NAMALWA (cell line): ENCODE measurements at places on chromosomes 7 and 10.

GRCh38 chr10:37680243-37680683 is 177.1 kb downstream of the ZNF248 start:
- no peak for DNase-seq

DNA sequence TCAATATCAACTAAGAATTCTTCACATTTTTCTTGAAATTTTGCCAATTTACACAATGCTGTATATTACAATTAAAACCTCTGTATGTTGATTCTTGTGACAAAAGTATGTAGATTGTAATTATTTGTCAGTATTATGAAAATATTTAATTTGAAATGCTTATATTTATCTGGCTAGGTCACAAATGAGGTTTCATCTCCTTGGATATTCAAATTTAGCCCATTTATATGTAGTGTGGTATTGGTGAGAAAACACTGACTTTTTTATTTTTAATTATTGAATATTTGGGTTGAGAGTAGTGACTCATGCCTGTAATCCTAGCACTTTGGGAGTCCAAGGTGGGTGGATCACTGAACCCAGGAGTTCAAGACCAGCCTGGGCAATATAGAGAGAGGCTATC is 2.9 kb upstream of the RARRES2 start:
- DNase-seq: no peak

DNA sequence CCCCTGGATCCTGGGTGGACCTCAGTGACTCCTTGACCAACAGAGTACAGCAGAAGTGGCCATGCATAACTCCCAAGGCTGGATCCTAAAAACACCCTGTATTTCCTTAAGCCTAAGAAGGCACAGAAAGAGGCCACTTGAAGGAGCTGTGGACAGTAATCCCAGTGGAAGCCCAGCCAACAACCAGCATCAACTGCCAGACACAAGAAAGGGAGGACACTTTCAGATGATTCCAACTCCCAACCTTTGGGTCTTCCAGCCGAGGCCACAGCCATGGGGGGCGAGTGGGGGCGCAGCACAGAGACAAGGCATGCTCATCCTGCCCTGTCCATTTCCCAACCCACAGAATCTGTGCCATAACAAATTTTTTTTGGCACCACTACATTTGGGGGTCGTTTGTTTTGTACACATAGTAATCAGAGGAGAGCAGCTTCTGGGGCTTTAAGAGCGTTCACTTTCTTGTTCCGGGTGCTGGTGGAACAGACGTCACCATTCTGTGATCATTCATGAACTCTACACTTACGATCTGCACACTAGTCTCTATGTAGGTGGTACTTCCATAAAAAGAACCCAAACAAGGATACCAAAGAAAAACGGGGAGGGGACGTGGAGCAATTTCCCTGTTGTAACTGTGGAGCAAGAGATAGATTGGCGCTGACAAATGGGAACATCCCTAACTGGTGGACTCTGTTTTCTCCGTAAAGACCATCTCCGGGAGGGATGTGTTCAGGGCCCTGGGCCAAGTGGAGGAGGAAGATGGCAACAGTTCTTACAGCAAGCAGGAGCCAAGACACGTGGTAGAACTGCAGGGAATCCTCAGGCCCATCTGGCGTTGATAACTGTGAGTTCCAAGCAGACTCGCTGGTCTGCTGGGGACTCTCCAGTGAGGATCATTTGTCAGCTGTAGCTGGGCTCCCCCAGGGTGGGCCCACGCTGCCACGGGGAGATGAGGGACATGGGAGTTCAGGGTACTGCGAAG is 6.0 kb upstream of the SLC29A3 start:
- DNase-seq: no peak

GRCh38 chr7:115724400-115725056 is 306.0 kb downstream of the TFEC start:
- no peak for DNase-seq
